ENCODE measurements at places on chromosomes 16 and 17.
A peak's percentile ranks its signal among the peaks of the same experiment; 100 is the strongest.

DNA sequence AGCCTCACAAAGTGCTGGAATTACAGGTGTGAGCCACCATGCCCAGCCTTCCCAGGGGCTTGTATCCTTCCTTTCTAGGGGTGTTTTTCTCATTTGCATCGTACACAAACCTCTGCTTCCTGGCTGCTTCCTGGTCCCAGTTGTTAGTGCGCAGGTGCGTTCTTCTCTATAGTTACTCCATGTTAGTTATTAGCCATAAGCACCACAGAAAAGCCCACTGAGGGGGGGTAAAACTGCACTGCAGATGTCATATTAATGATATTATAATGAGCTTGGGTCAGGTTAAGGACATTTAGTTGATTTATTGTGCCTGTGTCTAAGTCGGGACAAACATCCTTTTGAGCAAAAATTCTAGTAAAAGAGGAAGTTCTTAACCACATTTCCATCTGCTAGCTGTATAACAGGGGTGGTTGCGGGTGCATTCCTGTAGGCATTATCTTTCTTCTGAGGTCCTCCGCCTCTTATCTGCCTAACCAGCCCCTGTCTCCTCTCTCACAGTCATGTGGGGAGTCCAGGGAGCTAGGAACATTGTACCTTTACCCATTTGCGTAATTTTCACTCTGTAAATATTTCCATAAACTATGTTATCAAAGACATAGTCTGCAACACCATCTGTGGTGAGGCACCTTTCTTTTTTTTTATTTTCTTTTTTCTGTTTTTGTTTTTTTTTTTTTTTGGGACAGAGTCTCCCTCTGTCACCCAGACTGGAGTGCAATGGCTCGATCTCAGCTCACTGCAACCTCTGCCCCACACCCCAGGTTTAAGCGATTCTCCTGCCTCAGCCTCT, 23.6 kb upstream of the ATF7IP2 start:
- DNase-seq, result peak; percentile 27

- no peak for DNase-seq
Observed at GRCh38 chr17:46003907-46004748, 5.1 kb downstream of the STH start.

GRCh38 chr17:65345261-65346005, 208.3 kb downstream of the RGS9 start:
- no peak for DNase-seq

DNA sequence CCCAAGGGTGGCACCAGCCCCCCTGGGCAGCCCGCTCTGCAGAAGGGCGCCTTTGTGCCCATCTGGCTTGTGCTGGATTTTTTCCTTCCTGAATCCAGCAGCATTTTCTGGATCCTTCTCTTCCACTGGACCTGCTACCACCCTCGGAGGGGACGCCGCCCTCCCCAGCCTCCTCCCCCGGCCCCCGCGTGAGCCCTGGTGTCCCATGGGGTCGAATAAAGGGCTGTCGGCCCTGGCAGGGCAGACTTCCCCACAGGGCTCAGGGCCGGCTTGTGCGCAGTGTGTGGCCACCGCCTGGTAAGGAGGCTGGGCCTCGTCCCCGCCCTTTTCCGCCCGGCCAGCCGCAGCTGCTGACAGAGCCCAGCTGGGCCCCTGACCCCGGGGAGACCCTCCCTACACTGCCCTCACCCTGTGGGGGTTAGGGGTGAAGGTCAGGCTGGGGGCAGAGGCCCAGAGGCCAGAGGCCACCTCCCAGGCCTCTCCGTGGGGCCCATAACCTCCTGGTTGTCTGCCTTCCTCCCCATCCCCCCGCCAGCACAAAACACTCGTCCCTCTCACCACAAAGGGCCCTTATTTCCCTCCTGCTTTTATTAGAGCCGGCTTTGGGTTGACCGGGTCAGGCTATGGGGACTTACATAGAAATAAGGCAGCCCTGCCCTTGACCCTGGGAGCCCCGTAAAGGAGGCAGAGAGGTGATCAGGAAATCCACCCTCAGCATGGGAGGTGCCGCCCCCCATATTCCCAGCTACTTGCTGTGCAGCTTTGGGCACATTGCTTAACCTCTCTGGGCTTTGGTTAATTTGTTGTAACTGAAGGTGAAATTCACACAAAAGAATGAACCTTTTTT, 179.3 kb upstream of the CIBAR2 start:
- DNase-seq, result peak; percentile 91

DNA sequence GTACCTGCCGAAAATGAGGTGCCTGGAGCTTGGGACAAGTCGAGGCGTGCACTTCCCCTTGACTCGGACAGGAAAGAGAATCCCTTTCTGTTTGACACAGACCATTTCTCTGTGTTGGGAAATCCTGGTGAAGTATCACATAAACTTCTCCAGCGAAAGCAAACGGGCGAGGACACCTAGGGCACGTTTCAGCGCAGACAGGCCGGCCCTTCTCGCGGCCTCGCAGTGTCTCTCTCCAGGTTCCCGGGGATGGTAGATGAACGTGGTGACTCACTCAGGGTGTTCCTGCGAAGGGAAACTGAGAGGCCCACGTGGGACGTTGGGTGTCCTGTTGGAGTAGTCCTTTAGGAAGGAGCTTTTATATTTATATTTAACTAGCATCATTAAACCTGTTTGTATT, 36.3 kb upstream of the ZNF750 start:
- DNase-seq, result no peak

DNA sequence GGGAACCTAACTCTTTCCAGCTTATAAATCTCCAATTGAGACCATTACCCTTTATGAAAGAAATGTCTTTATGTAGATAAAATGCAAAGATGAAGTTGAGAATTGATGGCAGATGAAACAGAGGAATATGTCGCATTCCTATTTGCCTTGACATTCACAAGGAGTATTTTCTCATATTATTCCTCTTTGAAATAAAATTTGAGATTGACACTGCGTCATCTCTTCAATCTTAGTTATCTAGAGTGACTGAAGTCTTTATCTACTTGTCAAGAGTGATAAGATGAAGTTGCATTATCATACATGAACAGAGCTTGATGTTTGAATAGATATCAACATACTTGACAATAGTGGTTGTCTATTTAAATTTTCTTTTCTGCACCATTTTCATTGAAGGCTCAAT, 574.4 kb upstream of the SOX9 start:
- no peak for DNase-seq

GRCh38 chr16:23423496-23424049, 29.4 kb downstream of the COG7 start:
- DNase-seq, result no peak

DNA sequence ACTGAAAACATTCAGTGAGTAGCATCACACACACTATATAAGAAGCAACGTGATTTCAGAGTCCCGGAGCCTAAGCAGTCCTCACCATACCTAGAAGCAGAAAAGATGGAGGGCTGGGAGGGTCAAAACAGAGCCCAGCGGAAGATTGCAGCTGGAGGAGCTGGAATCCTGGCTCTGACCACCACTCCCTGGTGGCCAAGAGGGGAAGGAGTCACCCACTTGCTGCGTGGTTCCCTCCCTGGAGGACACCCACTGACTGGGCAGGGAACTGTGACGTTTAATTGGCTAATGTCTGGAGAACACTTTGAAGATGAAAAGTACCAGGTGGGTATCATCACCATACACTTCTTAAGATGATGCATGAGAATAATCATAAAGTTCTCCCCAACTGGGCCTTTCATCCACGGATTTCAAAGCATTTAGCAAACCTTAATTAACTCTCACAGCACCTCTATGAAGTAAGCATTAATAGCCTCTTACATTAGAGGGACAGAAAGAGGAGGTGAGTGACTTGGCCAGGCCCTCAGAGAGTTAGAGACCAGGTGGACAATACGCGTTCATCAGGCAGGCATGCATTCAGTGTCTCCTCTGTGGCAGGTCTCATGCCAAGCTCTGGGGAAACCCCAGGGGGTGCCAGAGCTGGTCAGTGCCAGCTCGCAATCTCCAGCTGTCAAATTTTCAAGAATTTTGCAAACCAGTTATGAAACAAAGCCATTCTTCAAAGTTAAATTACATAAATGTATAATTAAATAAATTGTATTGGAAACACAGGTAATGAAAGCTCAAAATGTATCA, 137.9 kb downstream of the AXIN2 start:
- no peak for DNase-seq

GRCh38 chr17:13835151-13835550, 233.4 kb upstream of the HS3ST3A1 start:
- DNase-seq, result no peak
